CD4-positive, alpha-beta memory T cell (primary cell): ENCODE measurements at places on chromosomes 7 and 10. TPM values are rescaled to one million over a fixed set of nuclear protein-coding genes. Genes with fewer than 3 reads are reported as not detected.

GRCh38 chr7:88226201-88226600 lies 6.4 kb upstream of the SRI start:
- H3K4me1 ChIP-seq: peaks cover 2% of the 10 kb centered on the region
- H3K36me3 ChIP-seq: no peaks in the 10 kb centered on the region
- H3K27ac ChIP-seq: no peak overlapping the region
- DNase-seq: no peak

GRCh38 chr10:6990891-6991290 lies 410.8 kb upstream of the PRKCQ start:
- peaks cover 8% of the 10 kb centered on the region for H3K4me1 ChIP-seq
- H3K4me3 ChIP-seq: no peak overlapping the region
- no peaks in the 10 kb centered on the region for H3K36me3 ChIP-seq
- DNase-seq: no peak
- no peaks in the 10 kb centered on the region for H3K27me3 ChIP-seq
- H3K27ac ChIP-seq: no peak overlapping the region

DNA sequence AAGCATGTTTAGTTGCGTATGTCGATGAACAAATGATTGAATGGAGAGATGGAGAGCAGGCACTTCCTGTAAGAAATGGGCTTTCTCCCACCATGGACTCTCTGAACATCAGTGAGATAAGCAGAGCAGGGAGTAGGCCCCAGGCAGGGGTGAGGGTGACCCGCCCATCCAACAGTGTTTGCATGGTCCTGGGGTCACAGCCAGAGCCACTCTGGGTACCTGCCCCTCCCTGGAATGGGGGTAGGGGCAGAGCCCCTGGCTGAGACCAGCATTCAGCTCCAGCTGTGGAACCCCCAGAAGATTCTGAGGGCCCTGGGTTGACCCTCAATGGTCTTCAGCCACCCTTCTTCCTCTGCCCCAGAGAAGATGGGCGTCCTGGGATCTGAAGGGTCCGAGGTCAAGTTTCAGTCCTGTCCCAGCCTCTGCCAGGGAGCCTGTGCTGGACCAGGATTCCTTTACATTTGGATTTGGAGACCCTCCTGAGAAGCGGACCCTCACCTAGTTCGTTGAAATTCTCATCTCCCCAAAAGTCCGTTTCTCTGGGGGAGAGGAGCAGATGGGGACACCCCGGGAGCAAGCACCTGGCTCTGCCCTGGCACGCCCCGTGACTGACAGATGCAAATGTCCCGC lies 2.4 kb upstream of the FGF8 start:
- no peak overlapping the region for H3K4me3 ChIP-seq
- DNase-seq: no peak
- peaks cover 43% of the 10 kb centered on the region for H3K27me3 ChIP-seq
- H3K36me3 ChIP-seq: no peaks in the 10 kb centered on the region
- peaks cover 63% of the 10 kb centered on the region for H3K4me1 ChIP-seq

Gene LRRC61
- 11.0 TPM for total RNA-seq

Gene SMO
- not detected for total RNA-seq
